ENCODE measurements at places on chromosomes 11 and 22. TPM values are rescaled to one million over a fixed set of nuclear protein-coding genes. Genes with fewer than 3 reads are reported as not detected.
A peak's percentile ranks its signal among the peaks of the same experiment; 100 is the strongest.

GRCh38 chr11:95364324-95365295, 133.6 kb upstream of the SESN3 start:
- no peak for DNase-seq

DNA sequence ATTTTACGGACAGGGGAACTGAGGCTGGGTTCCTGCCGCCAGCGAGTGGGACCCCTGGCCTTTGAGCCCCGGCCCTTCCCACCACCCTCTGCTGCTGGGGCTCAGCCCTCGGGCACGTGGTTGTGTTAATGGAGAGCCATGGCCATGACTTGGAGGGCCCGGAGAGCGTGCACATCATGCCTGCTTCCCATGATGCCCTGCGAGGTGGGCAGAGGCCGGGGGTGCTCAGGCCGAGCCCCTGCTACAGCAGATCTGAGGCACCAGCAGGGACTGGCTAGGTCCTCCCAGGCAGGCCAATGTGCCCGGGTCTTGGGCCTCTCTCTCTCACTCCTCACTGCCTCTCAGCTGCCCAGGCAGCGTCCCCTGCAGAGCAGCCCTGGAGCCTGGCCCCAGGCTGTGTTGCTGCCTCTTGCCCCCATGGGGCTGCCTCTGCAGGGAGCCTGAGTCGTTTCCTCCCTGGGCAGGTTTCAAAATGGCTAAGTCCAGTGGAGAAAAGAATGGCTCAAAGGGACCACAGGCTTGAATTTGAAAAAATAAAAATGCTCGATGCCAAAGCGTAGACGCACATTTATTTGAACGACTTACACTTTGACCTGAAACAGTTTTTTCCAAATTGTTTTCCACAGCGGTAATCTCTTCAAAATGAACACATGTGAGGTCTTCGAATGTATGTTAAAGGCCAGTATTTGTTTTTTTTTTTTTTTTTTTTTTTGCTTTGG, 72.6 kb upstream of the CLDN5 start:
- DNase-seq, result peak; percentile 40

- DNase-seq, result no peak
These were observed 71.4 kb downstream of the KIAA1671 start for GRCh38 chr22:25023879-25024278.

GRCh38 chr22:49468487-49469198, 359.0 kb downstream of the BRD1 start:
- DNase-seq, result no peak

XRRA1 gene
- total RNA-seq, result 22.5 TPM

POTEH gene
- not detected for total RNA-seq

ATG2A gene
- total RNA-seq, result 37.7 TPM

DUSP8 gene
- 2.0 TPM for total RNA-seq

All from K562 (cell line).